ENCODE measurements at places on chromosomes 13 and 19. TPM values are rescaled to one million over a fixed set of nuclear protein-coding genes. Genes with fewer than 3 reads are reported as not detected.

DNA sequence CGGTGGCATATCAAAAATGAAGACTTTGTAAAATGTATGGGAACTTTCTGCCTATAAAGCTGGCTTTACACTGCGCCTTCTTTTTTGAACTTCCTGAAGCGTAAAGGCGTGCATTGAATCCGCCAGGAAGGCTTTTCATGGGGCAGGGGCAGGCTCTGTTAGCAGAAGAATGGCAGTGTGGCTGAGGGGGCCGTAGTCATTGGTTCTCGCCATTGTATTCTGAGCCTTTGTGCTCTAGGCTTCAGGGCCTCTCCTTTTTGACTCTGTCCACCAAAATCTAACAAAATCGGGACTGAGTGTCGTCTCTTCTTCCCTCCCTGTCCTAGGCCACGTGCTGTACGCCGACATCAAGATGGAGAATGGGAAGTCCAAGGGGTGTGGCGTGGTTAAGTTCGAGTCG, 14.1 kb downstream of the PRAM1 start:
- no peak for DNase-seq
- H3K4me3 ChIP-seq, result no peak overlapping the region
- no peaks in the 10 kb centered on the region for H3K27me3 ChIP-seq
- H3K36me3 ChIP-seq, result peaks cover 49% of the 10 kb centered on the region
- H3K27ac ChIP-seq, result peak overlapping the region; percentile 68

GRCh38 chr13:26656919-26657318, 99.4 kb downstream of the WASF3 start:
- no peak overlapping the region for H3K27ac ChIP-seq
- no peaks in the 10 kb centered on the region for H3K4me1 ChIP-seq
- no peaks in the 10 kb centered on the region for H3K36me3 ChIP-seq
- no peak overlapping the region for H3K4me3 ChIP-seq

- H3K4me3 ChIP-seq, result no peak overlapping the region
- peaks cover 28% of the 10 kb centered on the region for H3K4me1 ChIP-seq
- no peak for DNase-seq
These were observed 4.2 kb upstream of the RASA3 start for GRCh38 chr13:114136576-114136975.

DNA sequence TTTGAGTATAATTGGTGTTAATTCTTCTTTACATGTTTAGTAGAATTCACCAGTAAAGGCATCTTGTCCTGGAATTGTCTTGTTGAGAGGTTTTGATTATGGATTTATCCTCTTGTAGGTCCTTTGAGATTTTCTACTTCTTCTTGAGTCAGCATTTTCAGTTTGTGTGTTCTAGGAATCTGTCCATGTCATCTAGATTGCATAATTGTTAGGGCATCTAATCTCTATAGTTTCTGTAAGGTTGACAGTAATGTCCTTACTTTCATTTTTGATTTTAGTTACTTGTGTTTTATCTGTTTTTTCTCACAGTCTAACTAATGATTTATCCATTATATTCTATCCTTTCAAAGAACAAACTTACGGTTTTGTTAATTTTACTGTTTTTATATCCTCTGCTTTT, 492.0 kb downstream of the FGF9 start:
- peaks cover 16% of the 10 kb centered on the region for H3K4me1 ChIP-seq
- peak overlapping the region; percentile 18 for H3K4me3 ChIP-seq
- no peak for DNase-seq
- peaks cover 4% of the 10 kb centered on the region for H3K27me3 ChIP-seq
- no peaks in the 10 kb centered on the region for H3K36me3 ChIP-seq

GRCh38 chr19:53624771-53625545, 6.8 kb upstream of the DPRX start:
- no peak for DNase-seq
- H3K27ac ChIP-seq, result peak overlapping the region; percentile 66
- H3K4me3 ChIP-seq, result no peak overlapping the region
- H3K36me3 ChIP-seq, result no peaks in the 10 kb centered on the region
- H3K4me1 ChIP-seq, result peaks cover 5% of the 10 kb centered on the region

DNA sequence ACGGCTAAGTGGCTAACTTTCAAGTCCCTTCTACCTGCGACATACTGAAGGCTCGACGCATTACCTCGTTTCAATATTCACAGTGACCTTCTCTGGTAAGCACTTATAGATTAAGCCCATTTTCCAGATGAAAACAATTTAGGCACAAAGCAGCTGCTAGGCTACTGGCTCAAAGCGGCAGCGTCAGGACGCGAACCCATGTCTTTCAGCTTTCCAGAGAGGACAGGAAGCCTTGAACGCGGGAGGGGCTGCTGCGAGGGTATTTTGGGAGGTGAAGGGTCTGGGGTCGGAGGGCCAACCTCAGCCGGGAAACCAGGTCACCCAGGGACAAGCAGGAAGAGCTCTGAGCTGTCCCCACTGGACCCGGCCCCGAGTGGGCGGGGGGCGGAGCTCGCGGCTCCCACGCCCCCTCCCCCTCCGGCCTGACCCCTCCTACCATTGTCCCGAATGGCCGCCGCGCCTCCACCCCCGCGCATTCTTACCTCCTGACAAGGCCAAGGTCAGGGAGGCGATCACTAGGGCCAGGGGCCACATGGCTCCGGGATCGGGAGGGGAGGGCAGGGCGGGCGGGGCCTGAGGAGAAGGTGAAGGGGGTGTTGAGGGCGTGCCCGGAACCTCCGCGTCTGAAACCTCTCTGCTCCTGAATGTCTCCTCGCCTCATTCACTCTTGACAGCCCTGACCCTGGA, at the start of gene KLK13:
Gene KLK13 (minus strand): TSS at position 559 of the 687 bp plus-strand sequence. CDS start 25 bp downstream, at position 534.
- peaks cover 30% of the 10 kb centered on the region for H3K27me3 ChIP-seq
- peaks cover 3% of the 10 kb centered on the region for H3K4me1 ChIP-seq
- H3K4me3 ChIP-seq, result no peak within 1 kb of the TSS

GRCh38 chr13:53007872-53008271, 20.7 kb upstream of the OLFM4 start:
- no peak overlapping the region for H3K27ac ChIP-seq
- H3K27me3 ChIP-seq, result peaks cover 13% of the 10 kb centered on the region
- no peak for DNase-seq
- H3K4me1 ChIP-seq, result no peaks in the 10 kb centered on the region

GRCh38 chr19:33406521-33407139, 33.1 kb downstream of the CEBPG start:
- H3K36me3 ChIP-seq, result no peaks in the 10 kb centered on the region
- peak; percentile 70 for DNase-seq
- H3K27ac ChIP-seq, result no peak overlapping the region
- no peaks in the 10 kb centered on the region for H3K27me3 ChIP-seq
- H3K4me3 ChIP-seq, result no peak overlapping the region

DNA sequence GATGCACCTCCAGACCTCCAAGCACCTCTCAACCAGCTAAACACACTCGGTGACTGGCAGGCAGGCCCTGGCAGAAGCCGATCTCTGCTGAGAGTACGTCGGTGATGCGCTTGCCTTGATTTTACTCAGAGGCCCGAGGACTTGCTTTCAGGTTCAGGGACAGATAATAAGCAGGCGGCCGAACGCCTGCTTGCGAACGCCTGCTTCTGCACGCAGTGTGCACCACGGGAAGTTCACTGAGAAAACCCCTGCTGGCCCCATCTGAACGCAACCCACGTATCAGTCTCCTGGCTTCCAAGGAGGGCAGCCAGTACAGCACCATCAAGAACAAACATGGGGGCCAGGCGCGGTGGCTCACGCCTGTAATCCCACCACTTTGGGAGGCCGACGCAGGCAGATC, 108.0 kb downstream of the STK24 start:
- H3K4me3 ChIP-seq, result no peak overlapping the region
- no peaks in the 10 kb centered on the region for H3K27me3 ChIP-seq
- peak overlapping the region; percentile 58 for H3K27ac ChIP-seq
- no peak for DNase-seq

DNA sequence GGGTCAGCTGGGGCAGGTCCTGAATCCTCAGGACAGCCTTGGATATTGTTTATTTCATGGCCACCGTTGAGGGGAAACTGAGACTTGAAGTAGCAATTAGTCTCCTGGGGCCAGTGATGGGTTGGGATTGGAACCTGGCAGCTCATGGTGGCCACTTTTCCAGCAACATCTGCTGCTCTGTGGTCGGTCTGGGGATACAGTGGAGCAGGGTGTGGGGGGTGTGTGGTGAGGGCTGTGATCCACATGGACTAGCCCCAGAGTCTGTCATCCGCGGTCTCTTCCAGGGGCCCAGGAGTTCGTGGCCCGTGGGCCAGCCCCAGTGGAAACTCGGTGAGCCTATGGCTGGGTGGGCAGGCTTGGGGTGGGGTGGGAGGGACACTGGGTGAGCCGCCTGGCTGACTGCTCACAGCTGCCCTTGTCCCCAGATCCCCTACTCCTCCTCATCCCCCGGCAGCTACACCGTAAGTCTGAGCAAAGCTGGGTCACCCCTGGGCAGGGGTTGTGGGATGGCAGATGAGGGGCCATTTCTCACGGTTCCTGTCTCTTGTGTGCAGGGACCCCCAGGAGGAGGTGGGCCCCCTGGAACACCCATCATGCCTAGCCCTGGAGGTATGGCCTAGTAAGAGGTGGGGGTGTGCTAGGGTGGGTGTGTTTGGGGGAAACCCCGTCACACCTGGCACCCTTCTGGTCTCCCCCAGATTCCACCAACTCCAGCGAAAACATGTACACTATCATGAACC, 5.5 kb downstream of the ISYNA1 start:
- H3K4me3 ChIP-seq, result no peak overlapping the region
- peaks cover 41% of the 10 kb centered on the region for H3K4me1 ChIP-seq
- no peak for DNase-seq
- peaks cover 18% of the 10 kb centered on the region for H3K36me3 ChIP-seq
- H3K27me3 ChIP-seq, result no peaks in the 10 kb centered on the region

DNA sequence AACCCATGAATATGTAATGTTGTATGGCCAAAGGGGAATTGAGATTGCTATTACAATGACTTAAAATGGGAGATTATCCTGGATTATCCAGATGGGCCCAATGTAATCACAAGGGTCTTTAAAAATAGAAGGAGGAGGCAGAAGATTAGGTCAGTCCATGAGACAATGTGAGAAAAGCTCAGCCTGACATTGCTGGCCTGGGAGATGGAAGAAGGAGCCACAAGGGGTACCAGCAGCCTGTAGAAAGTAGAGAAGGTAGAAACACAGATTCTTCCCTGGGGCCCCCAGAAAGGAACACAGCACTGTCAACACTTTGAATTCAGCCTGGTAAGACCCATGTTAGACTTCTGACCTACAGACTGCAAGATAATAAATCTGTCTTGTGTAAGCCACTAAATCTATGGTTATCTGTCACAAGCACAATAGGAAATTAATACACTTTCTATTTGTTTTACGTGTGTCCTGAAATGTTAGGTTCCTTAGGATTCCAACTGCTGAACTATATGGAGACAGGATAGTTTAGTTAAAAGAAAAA, 132.9 kb upstream of the SERP2 start:
- peaks cover 7% of the 10 kb centered on the region for H3K27me3 ChIP-seq
- no peak overlapping the region for H3K27ac ChIP-seq
- peaks cover 19% of the 10 kb centered on the region for H3K4me1 ChIP-seq
- DNase-seq, result no peak
- H3K36me3 ChIP-seq, result no peaks in the 10 kb centered on the region
- H3K4me3 ChIP-seq, result no peak overlapping the region

The KLHL1 gene
- total RNA-seq, result not detected

The DCT gene
- total RNA-seq, result 0.15 TPM

The ARRDC2 gene
- total RNA-seq, result 40.1 TPM

Measured in activated CD4-positive, alpha-beta T cell treated with anti-CD3 and anti-CD28 coated beads, Interleukin-2, amount 10 ng/mL, durations not matched to agents 7 days and 5 days (primary cell).